ENCODE measurements at places on chromosomes 12 and 14.

DNA sequence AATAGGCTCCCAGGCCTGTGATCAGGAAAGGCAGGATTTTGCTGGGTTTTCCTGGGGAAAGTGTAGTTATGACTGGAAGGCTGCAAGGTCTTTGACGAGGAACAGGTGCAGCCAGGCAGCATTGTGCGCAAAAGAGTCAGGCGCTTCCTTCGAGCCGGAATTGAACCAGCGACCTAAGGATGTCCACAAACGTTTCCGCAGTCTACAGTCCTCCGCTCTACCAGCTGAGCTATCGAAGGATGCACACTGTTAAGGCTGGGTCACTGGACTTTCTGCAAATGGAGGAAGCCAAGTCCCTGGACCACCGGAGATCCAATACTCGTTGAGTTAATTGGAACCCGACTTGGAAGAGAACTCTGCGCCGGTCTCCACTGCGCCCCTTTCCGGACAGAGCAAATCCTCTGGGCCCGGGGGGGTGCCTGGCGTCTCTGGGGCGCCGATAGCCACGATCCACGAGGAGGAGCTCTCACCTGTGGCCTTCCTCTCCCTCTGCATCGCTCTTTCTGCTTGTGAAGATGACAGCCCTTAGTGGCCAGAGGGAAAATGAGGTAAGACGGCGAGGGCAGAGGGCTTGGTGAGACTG lies 18.4 kb upstream of the OR6S1 start:
- no peak for DNase-seq

GRCh38 chr14:90979515-90979914 lies 80.9 kb downstream of the RPS6KA5 start:
- no peak for DNase-seq

DNA sequence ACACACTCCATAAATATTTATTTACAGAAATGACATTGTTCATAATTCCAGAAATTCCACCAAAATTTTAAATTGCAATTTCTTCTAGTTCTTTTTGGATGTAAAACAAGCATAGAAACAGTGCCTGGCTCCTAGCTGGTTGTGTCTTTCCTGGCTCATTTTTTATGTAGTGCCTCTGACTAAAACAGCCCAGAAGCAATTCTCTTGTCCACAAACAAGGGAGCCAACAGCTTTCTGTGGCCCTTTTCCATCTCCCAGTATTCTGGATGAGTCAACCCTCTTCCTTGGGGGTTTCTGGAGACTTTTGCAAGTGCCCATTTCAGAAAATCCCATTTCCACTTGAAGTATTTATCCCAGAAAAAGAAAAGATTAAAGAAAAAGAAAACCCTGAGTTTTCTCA lies 141.4 kb downstream of the PHLDA1 start:
- DNase-seq, result no peak

GRCh38 chr12:92062539-92063493 lies 82.8 kb downstream of the BTG1 start:
- DNase-seq, result no peak
